ENCODE measurements at places on chromosomes 11 and 22.
A peak's percentile ranks its signal among the peaks of the same experiment; 100 is the strongest.

DNA sequence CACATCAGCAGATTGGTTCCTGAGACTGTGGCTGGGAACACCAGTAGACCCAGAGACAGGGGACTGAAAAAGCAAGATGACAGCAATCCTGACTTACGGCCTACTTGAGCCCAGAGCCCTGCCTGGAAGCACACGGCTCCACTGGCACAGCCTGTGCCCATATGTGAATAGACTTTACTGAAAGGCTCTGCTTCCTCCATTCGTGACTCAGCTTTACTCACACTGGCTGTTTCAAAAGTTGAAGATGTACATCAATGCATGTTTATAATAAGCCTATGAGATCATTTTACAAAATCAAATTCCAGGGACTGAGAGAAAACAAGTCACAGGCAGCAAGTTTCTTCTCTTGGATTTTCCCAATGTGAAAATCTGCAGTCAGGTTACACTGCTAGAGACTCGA, 134.6 kb upstream of the TEAD1 start:
- no peak overlapping the region for H3K4me3 ChIP-seq
- H3K27ac ChIP-seq, result no peak overlapping the region
- no peaks in the 10 kb centered on the region for H3K36me3 ChIP-seq
- no peak for DNase-seq
- H3K4me1 ChIP-seq, result no peaks in the 10 kb centered on the region

- no peaks in the 10 kb centered on the region for H3K4me1 ChIP-seq
- no peak overlapping the region for H3K27ac ChIP-seq
- H3K4me3 ChIP-seq, result no peak overlapping the region
- no peak for DNase-seq
- no peaks in the 10 kb centered on the region for H3K27me3 ChIP-seq
Observed at GRCh38 chr11:1048375-1049070, 12.0 kb upstream of the MUC6 start.

GRCh38 chr11:117220568-117220967, 11.3 kb downstream of the PCSK7 start:
- H3K36me3 ChIP-seq, result peaks cover 8% of the 10 kb centered on the region
- peak overlapping the region; percentile 94 for H3K27ac ChIP-seq
- H3K27me3 ChIP-seq, result no peaks in the 10 kb centered on the region

GRCh38 chr11:9899676-9900075, 235.8 kb downstream of the SWAP70 start:
- no peaks in the 10 kb centered on the region for H3K36me3 ChIP-seq
- H3K4me1 ChIP-seq, result peaks cover 8% of the 10 kb centered on the region
- no peak for DNase-seq

- H3K4me1 ChIP-seq, result peaks cover 35% of the 10 kb centered on the region
- H3K4me3 ChIP-seq, result no peak overlapping the region
- peak; percentile 54 for DNase-seq
- peak overlapping the region; percentile 22 for H3K27ac ChIP-seq
- H3K27me3 ChIP-seq, result peaks cover 5% of the 10 kb centered on the region
Observed at GRCh38 chr22:49934891-49935557, 16.6 kb downstream of the CRELD2 start.

DNA sequence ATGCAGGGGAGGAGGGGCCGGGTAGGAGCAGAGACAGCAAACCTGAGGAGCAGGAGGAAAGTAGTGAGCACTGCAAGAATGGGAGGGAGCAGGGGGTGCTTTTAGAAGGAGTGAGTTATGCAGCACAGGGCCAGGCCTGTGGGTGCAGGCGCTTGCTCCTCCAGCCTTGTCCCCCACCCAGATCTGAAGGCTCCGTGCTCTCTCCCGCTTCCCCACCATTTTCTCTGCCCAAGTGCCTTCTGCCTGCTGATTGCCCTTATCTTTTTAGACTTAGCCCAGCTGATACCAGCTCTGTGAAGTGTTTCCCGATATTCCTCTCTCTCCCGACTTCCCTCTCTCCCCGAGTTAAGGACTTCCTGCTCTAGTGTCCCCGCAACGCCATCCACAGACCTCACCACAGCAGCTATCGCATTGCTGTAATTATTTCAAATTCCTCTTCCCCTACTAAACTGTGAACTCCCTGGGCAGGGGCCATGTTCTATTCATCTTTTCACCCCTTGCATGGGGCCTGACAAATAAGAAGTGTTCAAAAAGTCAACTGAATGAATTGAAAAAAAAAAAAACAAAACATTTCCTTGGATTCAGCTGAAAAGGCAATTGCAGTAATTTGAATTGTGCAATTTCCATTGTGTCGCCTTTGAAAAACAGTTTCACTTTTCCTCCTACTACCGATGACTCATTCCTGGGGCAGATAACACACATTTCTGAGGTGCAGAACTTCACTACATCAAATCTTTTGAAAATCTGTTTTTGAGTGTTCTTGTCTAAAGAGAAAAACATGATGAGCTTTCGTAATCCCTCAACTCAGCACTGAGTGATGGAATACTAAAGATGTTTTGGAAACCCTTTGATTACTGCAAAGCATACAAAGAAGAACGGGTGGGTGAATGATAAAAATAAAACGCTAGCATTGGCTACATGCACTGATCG, 69.7 kb upstream of the BMAL1 start:
- no peaks in the 10 kb centered on the region for H3K36me3 ChIP-seq
- peak overlapping the region; percentile 84 for H3K27ac ChIP-seq
- no peaks in the 10 kb centered on the region for H3K27me3 ChIP-seq
- DNase-seq, result peak; percentile 46

Data from cardiac muscle cell (in vitro differentiated cells and primary cell).